Activated T-helper 1 cell treated with anti-CD3 and anti-CD28 coated beads, Interleukin-2, amount 50 U/mL, for 16 hours (primary cell): ENCODE measurements at places on chromosomes 1 and 21.

DNA sequence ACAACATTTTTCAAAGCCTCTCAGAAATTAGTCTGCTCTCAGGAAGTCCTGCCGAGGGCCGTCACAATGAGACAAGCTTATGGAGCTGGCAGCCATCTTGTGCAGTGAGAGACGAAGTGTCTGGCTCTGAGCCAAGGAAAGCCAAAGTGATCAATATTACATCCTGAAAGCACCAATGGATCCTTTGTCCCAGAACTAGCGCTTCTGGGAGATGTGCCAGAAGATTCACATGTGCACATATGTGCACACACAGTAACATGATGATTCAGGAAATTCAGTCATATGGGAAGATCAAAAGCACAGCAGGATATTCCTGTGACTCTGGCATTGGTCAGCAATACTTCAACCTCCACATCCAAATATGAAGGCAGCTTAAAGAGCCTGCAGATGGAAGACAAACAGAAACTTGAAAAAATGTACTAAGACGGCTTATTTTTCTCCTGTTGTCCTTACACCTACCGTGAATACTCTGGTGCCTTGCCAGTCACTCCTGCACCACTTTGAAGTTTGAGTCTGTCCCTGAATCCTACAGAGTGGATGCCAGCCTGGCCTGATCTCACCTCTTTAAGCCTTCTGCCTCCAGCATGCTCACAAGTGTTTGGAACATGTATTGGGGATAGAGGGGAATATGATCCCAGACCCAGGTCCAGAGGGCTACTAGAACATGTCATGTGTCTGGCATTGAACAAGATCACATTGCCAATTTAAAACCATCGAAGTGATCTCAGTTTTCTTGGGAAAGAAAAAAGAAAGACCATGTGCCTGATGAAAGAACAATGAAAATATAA is 44.5 kb upstream of the PRRX1 start:
- no peak for DNase-seq

DNA sequence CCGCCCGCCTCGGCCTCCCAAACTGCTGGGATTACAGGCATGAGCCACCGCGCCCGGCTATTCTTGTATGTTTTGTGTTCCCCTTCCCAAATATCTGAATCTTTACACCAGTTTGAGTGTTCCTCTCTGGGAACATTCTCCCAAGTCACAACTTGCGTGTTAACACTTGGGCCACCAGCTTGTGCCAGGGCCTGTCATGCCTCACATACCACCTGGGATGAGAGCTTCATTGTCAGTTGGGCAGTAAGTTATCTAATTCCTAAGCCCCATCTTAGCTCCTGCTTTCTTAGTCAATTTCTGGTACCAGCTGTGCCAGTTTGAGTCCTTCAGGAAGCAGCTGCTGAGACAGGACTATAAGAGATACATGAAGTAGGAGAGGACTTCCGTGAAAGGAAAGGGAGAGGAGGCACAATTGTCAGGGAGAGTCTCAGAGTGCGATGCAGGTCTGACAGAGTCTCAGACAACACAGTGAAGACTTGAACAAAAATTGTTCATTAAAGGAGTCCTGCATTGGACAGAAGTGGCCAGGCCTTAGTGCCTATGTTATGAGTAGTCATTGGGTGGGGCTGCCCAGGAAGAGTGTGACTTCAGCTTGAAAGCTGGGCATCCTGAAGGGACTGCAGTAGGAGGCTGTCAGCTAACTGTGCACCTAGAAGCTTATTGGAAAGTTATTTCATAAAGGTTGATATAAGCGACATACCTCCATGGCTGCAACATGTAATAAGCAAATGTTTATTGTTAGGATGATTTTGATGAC is 17.3 kb downstream of the ZFYVE9 start:
- DNase-seq: no peak

DNA sequence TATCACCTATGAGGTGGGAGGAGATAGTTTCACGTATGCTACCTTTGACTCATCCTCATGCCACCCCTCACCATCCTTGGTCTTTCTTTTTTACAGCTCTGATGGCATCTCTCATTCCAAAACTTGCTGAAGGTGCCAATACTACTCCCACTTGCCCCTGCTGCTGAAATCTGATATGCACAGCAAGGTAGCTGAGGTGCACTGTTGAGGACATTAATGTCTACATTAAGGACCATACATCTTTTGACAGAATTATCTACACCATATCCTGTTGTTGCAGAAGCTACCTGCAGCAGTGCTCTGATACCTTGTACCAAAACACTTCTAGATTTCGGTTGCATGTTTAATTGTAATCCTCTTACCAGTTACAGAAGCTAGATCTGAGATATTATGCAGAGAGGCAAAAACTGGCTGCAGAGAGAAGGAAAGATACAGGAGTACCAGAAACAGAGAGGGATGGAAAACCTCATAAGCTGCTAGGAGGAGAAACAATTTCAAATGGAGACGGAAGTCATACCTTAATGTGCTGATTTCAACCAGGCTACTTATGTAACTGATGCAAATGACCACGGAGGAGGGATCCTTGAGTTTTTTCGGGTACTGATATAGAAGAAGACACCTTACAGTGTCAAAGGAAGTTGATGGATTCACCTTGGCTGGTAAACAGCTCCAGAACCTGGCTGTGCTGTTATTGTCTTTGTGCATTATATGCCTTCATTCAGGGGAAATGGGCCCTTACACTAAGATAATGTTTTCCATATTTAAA is 19.3 kb upstream of the PTPRC start:
- no peak for DNase-seq

GRCh38 chr1:202462342-202463076 is 114.0 kb downstream of the PPP1R12B start:
- DNase-seq: no peak

- DNase-seq: no peak
Observed at GRCh38 chr1:168335500-168335899, 54.8 kb downstream of the TBX19 start.

DNA sequence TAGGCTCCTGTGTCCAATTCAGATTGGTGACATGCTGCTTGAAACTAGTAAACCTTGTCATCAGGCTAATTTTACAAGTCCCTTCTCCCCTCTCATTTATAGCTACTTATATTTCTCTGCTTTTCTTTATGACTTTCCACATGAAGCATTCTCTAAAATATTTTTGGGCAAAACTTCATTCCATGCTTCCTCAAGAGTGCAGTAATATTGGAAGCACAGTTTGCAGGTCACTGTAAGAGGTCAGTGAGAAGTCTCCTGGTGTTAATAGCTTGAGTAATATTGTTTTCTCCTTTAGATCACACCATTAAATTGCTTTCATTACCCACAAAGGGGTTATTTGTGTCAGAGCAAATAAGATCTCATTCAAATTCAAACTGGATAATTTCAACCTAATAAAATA is 46.6 kb downstream of the LPAR3 start:
- DNase-seq: no peak

GRCh38 chr1:160081261-160081936 is at the start of gene KCNJ9:
Gene KCNJ9, plus strand, starts transcription at chr1:160081538. Its CDS starts 2,493 bp downstream, at chr1:160084031.
- no peak for DNase-seq

DNA sequence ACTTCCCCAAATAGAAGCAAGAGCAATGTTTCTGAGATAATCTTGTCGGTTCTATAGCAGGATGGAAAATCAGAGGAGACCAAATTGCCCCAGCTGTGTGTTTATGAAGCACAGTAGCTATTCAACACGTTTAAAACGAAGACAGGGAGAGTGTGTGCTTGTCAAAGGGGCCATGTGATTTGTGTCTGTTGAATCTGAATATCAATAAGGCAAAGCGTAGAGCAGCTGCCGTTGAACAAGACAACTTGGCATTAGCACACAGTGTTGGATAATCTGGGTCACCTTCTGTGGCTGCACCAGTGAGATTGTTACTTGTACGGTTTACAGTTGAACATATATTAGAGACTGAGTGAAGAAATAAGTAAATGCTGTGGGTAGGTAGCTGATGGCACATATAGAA is 1.0 kb downstream of the CRB1 start:
- no peak for DNase-seq

DNA sequence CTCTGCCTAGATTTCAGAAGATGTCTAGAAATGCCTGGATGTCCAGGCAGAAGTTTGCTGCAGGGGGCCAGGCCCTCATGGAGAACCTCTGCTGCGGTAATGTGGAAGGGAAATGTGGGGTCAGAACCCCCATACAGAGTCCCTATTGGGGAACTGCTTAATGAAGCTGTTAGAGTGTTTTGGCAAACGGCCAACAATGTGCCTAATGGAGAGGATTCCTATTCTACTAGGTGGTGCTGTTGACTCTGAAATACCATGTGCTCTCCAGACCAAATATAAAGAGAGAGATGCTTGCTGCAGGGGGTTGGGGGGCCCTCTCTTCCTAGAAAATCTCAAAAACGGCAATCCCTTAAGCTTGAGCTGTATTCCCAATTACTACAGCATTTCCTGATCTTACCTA is 57.1 kb upstream of the DR1 start:
- DNase-seq: no peak

DNA sequence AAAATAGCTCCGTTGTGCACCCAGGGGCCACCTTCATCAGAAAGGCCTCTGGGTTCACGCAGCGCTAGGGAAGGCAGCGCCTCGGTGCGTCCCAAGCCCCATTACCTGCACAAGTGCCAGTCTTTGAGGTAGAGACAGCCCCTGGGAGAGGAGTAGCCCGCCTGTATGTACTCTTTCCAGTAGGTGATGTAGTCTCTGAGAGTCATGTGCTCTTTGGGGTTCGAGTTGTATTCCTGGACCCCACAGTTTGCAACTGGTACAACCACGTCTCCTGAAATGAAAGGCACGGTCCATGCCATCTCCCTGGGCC is 601 bp downstream of the JMJD4 start:
- DNase-seq: no peak

- no peak for DNase-seq
Observed at GRCh38 chr1:39505289-39505688, 13.9 kb downstream of the BMP8A start.

DNA sequence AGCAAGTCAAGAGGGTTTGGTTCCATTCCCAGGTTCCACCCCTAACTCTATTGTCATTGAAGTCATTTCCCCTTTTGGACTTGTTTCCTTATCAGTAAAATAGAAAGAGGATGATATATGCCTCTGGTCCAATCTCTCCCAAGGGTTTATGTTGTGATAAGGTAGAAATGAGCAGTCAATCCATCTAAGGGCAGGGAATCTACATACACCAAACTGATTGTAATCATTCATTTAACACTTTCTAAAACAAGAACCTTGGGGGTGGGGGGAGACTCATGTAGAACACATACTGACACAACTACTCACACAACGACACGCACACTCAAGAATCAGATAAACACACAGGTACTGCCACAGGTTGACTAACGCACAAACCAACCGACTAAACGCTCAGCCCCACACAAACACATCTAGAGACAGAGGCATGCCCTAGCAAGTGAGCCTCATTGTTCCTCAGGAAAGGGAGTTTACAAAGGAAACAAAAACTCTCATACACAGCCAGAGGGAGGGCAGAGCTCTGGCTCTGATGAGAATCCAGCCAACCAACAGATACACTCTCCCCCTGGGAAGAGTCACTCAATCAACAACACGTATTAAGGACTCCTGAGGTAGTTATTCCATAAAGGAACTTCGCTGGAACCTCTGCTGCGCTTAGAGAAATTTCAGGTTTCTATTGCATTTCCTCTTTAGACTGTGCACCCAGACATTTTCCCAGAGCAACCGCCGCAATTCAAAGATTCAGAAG is 1.0 kb downstream of the F11R start:
- no peak for DNase-seq

DNA sequence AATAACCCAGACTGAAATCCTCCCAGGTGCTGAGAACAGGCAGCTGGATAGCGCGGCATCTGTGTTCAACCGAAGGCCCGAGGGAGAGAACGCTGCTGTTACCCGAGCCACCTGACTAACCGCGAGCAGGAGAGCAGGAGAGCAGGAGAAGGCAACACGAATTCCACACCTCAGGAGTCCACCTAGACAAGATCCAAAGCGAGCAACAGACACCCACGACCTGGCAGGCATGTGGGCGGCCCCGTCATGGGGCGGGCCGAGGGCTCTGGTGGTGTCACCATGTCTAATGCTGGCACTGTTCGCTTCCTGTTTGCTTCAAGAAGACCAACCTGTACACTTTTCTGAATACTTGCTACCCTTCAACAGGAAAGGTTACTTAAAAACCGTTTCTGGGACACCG is 20.9 kb upstream of the SPATC1L start:
- no peak for DNase-seq

DNA sequence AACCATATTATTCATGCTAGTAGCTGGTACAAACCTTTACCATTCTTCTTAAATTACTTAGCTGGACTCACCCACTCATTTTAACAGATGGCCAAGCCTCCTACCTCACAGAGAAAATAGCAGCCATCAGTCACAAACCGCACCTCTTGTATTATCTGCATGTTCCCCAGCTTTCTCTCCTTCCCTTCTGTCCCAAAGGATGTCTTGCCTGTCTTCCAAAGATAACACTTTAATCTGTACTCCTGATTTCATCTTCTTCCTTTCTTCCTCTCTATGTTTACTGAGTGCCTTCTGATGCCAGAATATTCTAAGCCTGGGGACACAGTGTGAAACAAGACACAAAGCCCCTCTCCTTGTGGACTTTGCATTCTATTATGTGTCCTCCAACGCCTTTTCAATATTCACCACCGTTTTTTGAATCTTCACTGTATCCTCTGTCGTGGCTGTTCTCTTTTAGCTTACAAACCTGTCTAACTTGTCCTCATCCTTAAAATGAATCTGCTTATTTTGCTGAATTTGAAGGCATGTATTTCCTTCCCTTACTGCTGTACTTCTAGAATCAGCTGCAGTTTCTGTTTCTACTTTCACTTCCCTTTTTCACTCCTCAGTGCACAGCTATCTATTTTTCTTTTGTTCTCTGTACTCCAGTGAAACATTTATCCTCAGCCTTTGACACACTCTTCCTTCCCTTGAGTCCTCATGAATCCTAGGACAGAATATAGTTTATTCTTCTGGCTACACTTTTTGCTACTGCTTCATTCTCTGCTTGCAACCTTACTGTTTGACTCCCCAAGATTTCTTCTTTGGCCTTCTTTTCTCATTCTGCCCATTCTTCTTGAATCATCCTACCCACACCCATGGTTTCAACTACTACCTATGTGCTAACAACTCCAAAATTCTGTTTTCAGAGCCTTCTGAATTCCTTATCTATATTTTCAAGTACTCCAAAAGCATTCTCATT is 216.9 kb upstream of the SAMSN1 start:
- DNase-seq: no peak

DNA sequence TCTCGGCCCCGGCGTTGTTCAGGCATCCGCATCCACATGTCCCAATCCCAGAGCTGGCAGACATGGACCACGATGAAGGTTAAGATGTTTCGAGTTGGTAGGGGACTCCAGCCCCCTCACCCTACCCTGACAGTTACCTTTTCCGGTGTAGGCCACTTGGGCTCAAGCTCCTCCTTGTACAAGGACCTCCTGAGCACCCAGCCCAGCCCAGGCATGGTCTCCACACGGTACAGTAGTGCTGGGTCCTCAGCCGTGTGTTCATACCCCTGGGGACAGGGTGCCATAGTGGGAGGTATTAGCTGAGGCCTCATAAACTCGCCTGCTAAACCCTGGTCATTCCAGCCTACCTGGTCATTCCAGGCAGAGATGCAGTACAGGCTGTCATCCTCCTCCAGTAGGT is 6.1 kb downstream of the POMGNT1 start:
- DNase-seq: no peak

DNA sequence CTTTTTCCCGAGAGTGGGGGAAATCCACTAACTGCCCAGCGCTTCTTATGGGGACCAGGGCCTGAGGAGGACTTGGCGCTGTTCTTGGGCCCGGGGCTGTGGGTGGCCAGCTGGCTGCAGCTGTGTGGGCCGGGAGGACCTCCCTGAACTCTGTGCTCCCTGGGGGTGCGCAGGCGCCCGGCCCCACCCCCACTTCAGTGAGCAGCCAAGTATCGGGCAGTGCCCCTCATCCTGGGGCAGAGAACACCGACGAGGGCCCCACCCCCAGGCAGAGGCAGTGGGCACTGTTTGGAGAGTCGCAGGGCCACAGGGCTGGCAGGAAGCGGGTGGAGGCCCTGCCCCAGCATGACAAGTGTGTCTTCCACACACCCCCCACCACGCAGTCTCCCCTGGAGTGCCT is 32.5 kb upstream of the SLC19A1 start:
- no peak for DNase-seq
